ENCODE measurements at places on chromosomes 4 and X.

GRCh38 chr4:41613821-41614220 is 75.9 kb downstream of the LIMCH1 start:
- no peak for DNase-seq

DNA sequence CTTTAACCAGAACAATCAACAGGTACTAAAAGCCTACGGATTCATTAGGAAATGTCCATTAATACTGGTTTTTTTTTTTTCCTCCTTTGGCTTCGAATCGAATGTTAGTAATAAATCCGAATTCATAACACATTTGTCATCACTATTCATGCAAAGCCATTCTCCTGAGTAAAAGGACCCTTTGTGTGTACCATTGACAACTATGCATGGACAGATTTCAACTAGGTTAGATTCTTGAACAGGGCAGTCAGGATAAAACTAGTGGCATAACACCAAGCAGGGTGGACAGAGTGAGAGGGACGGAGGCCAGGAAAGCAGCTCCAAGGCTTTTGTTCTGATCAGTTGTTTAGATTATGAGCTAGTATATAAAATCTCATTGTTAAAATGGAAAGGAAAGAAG is 1722.0 kb upstream of the TENM3 start:
- no peak for DNase-seq

DNA sequence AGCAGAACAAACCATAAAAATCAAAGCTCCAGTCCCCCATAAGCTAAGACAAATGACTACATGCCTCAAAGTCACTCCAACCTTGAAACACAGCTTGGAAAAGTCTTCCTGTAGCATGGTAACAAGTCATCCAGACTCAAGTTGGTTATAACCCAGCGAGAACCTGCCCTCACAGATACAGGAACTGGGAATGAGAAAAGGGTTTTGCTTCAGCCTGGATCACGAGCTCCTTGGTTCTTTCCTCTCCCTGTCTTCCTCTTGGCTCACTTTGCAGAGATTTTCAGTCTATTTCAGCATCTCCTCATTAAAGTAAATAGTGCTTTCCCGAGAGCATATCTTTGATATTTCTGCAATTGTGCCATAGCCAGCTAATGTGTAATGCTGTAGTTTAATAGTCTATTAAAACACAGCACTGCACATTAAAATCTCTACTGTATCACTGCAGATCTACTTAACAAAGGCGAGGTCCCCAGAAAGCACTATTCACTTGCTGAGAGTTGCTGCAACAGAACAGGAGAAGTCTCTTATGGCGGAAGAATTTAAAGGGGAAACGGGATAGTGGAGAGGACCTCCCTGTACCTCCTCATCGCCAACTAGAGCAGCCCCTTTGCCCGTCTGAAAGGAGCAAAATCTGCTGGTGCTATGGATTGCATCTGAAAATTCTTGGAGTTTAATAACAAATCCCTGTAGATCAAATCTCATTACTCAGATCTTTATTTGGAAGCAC is 249.3 kb upstream of the GATB start:
- no peak for DNase-seq

- no peak for DNase-seq
Measured at GRCh38 chr4:137812258-137812657, 280.0 kb upstream of the PCDH18 start.

GRCh38 chr4:13298655-13299054 is 185.5 kb downstream of the RAB28 start:
- no peak for DNase-seq

DNA sequence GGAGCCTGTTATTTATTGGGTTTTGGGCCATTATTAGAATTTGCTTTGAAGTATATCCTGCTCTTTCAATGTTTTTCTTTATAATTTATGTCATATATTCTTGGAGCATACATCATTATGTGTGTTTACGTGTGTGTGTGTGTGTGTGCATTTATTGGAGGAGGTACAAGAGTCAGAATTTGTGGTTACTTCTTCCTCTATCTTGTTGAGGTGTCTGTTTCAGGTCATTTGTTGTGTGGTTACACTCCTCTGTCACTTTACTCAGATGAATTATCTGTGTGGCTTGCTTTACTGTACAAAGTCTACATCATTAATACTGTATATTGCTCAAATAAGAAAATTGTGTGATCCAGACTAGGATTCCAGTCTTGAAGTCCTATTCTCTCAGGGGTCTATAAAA is 1957.4 kb upstream of the TENM3 start:
- DNase-seq = no peak

- no peak for DNase-seq
Measured at GRCh38 chr4:175308236-175308635, 390.1 kb downstream of the ADAM29 start.

DNA sequence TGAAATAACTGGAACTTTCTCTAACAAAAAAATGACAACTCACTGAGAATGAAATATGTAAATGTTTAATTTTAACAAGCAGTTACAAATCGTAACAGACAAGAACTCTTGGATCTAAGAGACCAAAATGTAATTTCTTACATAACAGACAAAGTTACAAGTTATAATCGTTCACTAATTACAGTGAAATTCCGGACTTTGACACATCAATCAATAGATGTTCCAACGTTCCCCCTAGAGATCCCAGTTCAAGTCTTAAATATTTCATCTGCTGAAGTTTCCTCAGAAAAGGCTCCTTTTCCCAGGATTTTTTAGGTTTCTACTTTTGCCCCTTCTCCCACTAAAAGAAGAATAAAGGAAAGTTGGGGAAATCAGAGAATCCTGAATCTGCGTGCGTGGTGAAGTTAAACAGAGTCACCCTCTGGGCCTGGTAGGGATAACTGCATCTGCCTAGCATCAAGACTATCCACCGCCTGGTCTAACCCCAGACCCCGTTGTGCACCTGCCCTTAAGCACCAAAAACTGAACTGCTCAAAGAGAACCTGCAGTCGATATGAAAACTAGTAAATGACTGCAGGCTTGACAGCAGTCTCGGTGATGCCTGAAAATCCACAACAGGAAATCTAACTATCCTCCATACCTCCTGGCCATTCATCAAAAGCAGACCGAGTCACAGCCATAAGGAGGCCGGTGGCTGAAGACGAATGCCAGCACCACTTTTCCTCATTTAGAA is 2.3 kb downstream of the IRF2 start:
- DNase-seq = no peak

- no peak for DNase-seq
Measured at GRCh38 chrX:443536-444210, 57.0 kb upstream of the PPP2R3B start.

DNA sequence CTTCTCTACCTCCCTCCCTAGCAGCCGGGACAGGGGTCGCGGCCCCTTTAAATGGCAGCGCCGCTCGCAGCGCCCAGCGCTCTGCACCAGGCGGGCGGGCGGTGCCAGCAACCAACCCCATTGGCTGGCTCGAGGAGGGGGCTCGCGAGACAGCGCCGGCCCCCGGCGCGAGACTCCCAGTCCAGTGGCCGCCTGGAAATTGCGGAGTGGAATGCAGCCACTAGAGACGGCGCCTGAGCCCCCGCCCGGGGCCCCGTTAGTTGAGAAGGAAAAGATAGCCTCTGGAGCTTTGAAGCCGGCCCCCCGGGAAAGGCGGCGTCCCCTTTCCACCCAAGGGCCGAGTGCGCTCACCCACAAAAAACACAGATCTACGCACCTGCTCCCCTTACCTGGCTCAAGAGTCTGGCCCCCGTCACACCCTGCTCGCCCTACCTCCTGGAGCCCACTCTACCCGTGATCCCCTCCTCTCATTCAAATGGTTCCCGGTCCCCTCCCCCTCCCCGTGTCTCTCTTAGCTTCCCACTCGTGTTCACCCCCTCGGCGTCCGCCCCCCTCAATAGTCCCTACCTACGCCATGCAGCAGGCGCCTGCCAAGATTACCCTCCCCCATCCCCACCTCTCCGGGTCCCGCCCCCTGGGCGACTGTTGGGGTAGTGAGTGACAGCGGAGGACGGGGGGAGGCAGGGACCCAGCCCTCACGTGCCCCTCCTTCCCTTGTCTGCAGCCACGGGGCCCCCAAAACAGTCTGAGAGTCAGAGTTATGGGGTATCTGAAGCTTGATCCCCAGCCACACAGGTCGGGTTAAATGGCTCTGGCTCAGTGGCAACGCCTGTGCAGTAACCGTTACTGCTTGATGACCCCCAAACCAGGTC is at the start of gene ZMYM3:
Gene ZMYM3, minus strand, starts transcription at position 49 of the 872 bp plus-strand sequence. CDS start 885 bp downstream, outside the sequence.
- peak; percentile 71 for DNase-seq

- no peak for DNase-seq
Measured at GRCh38 chr4:24249972-24250371, 334.4 kb downstream of the DHX15 start.

DNA sequence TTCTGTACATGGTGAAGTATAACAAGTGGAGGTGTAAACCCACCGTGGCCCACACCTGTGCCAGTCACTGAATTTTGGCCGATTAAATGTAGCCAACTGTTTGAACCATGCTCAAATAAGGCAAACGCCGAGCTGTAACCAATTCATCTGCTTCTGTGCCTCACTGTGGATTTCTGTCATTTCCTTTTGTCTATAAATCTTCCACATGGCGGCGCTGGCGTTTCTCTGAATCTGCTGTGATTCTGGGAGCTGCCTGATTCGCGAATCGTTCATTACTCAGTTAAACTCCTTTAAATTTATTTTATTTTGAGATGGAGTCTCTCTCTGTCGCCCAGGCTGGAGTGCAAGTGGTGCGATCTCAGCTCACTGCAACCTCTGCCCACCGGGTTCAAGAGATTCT is 19.2 kb downstream of the SUPT20HL2 start:
- no peak for DNase-seq

- DNase-seq = no peak
Measured at GRCh38 chr4:110669663-110670062, 46.8 kb upstream of the PITX2 start.

DNA sequence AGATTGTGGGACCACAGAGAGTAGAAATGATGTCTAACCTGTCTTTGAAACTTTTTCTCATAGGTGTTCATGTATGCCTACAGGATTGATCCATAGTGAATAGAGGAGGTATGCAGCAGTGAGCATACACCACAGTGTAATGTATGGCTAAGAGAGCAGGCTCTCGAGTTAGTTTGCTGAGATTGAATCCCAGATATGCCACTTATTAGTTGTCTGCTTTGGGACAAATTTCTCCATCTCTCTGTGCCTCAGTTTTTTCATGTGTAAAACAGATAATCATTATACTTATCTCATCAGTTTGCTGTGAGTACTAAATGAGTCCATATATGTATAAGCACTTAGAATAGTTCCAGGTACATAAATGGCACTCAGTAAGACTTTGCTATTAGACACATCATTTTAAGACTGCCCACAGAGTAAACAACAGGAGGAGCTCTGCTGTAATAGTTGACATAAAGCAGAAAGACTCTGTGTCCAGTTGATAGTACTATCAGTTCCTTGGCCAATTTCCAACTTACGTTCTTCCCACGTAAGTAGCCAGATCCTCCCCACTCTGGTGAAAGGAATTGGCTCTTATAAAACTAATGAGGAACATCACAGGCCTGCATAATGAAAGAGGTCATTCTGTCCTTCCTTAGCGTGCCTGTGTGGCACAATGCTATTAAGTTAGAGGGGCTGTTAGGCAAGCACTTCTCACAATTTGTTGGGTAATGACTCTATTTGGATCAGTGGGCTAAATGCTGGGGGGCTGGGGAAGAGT is 20.7 kb upstream of the RNF150 start:
- DNase-seq = no peak

GRCh38 chrX:23871905-23872546 is 35.7 kb downstream of the APOO start:
- DNase-seq = no peak

- no peak for DNase-seq
Measured at GRCh38 chr4:14100349-14100748, 472.8 kb upstream of the BOD1L1 start.

DNA sequence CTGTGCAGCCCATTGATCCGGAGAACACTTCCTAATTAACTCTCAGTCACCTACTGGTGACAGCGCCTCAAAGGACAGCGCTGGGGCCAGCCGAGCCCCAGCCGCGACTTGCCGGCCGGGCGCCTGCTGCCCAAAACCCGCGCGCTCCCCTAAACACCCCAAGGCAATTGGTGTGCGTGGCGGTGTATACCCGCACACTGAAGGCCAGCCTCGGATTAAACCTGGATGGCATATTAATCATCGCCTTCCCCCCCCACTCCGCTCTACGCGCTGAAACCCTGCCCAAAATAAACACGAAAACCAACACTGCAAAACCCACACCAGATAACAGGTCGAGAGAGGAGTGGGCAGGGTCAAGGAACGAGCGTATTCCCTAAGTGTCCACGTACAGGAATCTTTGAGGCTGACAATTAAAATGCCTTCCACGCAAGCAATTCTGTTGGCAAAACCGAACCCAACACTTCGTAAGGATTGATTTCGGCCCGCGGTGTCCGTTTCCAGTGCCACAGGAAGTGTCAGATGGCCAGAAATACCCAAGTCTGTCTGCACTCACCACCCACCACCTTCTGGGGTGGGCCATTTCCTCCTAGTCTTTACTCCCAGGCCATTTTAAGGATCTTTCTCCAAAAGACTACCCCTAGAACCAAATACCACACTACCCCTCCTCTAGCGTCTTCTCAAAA is 2.7 kb downstream of the BCOR start:
- DNase-seq = no peak

DNA sequence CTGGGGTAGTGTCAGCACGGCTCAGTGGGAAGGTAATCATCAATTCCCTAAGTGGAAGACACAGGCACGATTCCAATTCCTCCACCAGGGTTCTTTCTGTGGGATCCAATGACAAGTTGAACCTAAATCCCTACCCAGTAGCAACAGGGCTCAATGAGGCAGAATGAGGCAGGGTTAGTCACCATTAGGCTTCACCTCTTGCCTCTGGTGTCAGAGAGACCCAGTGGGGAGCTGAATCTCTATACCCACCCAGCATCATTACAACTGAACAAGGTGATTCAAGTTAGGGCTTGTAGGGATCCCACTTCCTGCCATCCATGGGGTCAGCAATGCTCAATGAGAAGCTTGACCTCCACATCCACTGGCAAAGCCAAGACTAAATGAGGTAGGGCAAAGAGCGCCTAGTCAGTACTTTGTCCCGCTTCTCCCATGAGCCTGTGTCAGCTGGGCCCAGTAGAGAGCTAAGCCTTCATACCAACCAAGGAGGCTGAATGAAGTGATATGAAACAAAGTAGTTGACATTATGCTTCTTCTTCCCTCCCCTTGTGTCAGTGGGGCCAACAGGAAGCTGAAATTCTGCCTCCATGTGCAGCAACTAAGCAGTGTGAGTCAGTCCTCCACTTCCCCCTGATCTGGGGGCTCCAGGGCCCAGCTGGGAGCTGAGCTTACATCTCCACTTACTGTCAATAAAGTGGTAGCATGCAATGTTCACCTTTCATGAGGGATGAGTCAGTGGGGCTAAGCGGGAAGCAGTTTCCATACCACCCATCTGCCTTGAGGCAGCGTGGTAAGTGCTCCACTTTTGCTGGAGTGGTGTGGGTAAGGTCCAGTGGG is 36.4 kb upstream of the RBM41 start:
- DNase-seq = no peak

GRCh38 chrX:118189000-118189399 is 72.4 kb upstream of the KLHL13 start:
- DNase-seq = no peak

- peak; percentile 35 for DNase-seq
Measured at GRCh38 chr4:41364876-41365275, 108.1 kb downstream of the UCHL1 start.

GRCh38 chrX:75781611-75782010 is 3.4 kb downstream of the MAGEE2 start:
- DNase-seq = no peak
